ENCODE measurements at places on chromosomes 7 and 10. TPM values are rescaled to one million over a fixed set of nuclear protein-coding genes. Genes with fewer than 3 reads are reported as not detected.

Gene UNC5B
- total RNA-seq = not detected

Gene TRIM73
- total RNA-seq = 13.1 TPM

DNA sequence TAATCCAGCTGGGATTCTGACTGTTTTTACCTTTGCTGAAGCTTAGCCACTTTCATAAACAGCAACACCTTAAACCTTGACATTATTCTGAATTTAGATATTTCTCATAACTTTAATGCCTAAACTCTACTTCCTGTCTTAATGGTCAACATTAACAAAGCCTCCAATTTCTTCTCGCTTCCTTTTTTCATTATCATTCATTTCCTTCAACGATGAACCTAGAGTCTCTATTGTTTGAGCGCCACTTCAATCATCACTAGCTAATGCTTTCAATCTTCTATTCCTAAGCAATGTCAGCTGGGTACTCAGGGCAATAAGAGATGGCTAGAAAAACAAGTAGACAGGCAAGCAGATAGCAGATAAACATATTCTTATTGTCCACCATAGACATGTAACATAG lies 96.6 kb upstream of the TMEM196 start:
- H3K27me3 ChIP-seq = no peaks in the 10 kb centered on the region
- no peaks in the 10 kb centered on the region for H3K36me3 ChIP-seq
- no peak for DNase-seq
- H3K27ac ChIP-seq = no peak overlapping the region

GRCh38 chr10:123771877-123772644 lies 105.9 kb downstream of the GPR26 start:
- H3K27ac ChIP-seq = no peak overlapping the region
- DNase-seq = no peak
- H3K4me3 ChIP-seq = no peak overlapping the region
- no peaks in the 10 kb centered on the region for H3K36me3 ChIP-seq
- peaks cover 3% of the 10 kb centered on the region for H3K4me1 ChIP-seq

DNA sequence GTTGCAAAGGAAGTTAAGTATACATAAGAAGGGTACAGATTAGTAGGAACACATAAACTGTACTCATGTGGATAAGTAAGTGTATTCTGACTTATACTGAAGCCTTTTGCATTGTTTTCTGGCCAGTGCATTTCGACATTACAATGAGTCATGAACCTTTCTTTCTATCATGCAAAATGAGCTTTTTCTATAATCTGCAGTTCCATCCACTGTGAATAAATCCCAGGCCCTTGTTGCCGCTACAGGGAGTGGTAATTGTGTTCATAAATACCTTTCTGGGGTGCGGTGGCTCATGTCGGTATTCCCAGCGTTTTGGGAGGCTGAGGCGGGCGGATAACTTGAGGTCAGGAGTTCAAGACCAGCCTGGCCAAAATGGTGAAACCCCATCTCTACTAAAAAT lies 858.3 kb downstream of the GRM8 start:
- no peaks in the 10 kb centered on the region for H3K4me1 ChIP-seq
- H3K4me3 ChIP-seq = no peak overlapping the region
- H3K36me3 ChIP-seq = no peaks in the 10 kb centered on the region

- H3K27me3 ChIP-seq = no peaks in the 10 kb centered on the region
- no peaks in the 10 kb centered on the region for H3K36me3 ChIP-seq
- no peak overlapping the region for H3K27ac ChIP-seq
- DNase-seq = no peak
These were observed 72.0 kb downstream of the FGFR2 start for GRCh38 chr10:121526135-121526790.

- H3K36me3 ChIP-seq = no peaks in the 10 kb centered on the region
- DNase-seq = peak; percentile 17
- peaks cover 5% of the 10 kb centered on the region for H3K4me1 ChIP-seq
- H3K27ac ChIP-seq = no peak overlapping the region
These were observed 33.3 kb upstream of the XPNPEP1 start for GRCh38 chr10:109956454-109957091.

GRCh38 chr7:2470204-2471021 lies 5.8 kb downstream of the GRIFIN start:
- H3K4me1 ChIP-seq = peaks cover 4% of the 10 kb centered on the region
- no peak overlapping the region for H3K4me3 ChIP-seq
- H3K27me3 ChIP-seq = peaks cover 15% of the 10 kb centered on the region

- H3K27me3 ChIP-seq = peaks cover 2% of the 10 kb centered on the region
- no peak for DNase-seq
- no peaks in the 10 kb centered on the region for H3K4me1 ChIP-seq
- no peak overlapping the region for H3K27ac ChIP-seq
These were observed 92.6 kb downstream of the MTERF1 start for GRCh38 chr7:91787931-91788330.
